Natural killer cell treated with Interleukin-12 subunit alpha and Interleukin-12 subunit beta and Interleukin-15 and Interleukin-18, amount 100 ng/mL, for 72 hours (primary cell): ENCODE measurements at places on chromosomes 5 and 9. TPM values are rescaled to one million over a fixed set of nuclear protein-coding genes. Genes with fewer than 3 reads are reported as not detected.

DNA sequence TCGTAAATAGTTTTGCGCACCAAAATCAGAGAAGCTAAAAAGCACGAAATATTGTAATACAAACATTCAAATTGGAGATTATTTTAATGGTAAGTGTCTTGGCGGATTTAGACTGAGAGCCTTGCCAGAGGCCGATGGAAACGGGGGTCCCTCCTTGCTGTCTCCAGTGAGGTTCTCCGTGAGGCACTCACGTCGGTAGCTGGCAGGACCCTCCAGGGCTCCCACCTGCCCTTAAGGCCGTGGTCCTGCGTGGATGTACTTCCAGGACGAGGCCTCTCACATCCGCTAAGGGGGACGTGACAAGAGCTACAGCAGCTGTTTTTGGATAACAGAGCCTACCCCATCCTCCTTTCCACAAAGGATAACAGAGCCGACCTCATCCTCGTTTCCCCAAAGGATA, 7.9 kb downstream of the NKD2 start:
- DNase-seq, result peak; percentile 44
- no peaks in the 10 kb centered on the region for H3K36me3 ChIP-seq
- peaks cover 5% of the 10 kb centered on the region for H3K27me3 ChIP-seq
- H3K4me3 ChIP-seq, result no peak overlapping the region
- H3K4me1 ChIP-seq, result no peaks in the 10 kb centered on the region

GRCh38 chr5:80185095-80185494, 70.8 kb downstream of the SERINC5 start:
- H3K27me3 ChIP-seq, result no peaks in the 10 kb centered on the region
- H3K4me1 ChIP-seq, result peaks cover 47% of the 10 kb centered on the region
- H3K27ac ChIP-seq, result peak overlapping the region; percentile 47
- H3K36me3 ChIP-seq, result no peaks in the 10 kb centered on the region

GRCh38 chr9:121711797-121712196, 60.4 kb downstream of the DAB2IP start:
- H3K36me3 ChIP-seq, result no peaks in the 10 kb centered on the region
- H3K27ac ChIP-seq, result no peak overlapping the region
- H3K4me1 ChIP-seq, result peaks cover 14% of the 10 kb centered on the region
- H3K27me3 ChIP-seq, result no peaks in the 10 kb centered on the region

The DDX4 gene
- total RNA-seq, result not detected

DNA sequence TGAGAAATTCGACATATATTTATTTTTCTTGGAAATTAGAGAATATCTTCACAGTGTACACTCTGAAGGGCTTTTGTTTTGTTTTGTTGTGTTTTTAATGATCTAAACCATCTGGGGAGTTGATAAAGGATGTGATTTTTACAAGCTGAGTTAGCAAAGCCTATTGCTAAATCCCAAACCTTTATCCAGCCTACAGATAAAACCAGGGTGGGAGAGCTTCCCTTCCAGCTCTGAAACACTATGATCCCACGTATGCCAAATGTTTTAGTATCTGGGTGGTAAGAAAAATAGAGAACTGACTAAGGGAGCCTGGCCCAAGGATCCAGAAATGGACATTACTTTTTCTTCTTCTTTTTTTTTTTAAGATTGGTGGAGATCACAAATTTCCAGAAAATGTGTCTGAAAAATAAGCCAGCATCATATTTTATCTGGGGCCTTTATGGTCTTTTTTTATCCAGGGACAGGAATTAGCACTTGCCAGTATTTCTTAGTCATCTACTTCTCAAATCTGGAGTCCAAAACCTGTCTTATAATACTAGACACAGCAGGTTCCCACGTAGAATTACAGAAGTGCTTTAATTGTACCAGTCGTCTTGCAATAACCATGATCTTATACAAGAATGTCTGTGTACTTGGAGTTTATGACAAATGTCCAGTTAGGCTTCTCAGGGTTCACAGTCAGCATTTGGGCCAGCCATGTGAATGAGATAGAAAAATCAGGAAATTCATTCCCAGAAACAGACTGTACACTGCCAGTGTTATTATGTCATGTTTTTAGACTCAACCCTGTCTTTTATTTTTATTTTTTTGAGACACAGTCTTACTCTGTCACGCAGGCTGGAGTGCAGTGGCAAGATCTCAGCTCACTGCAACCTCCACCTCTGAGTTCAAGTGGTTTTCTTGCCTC, 290.8 kb upstream of the MPDZ start:
- no peak for DNase-seq
- no peaks in the 10 kb centered on the region for H3K27me3 ChIP-seq
- no peak overlapping the region for H3K27ac ChIP-seq
- H3K36me3 ChIP-seq, result no peaks in the 10 kb centered on the region
- H3K4me3 ChIP-seq, result no peak overlapping the region

GRCh38 chr9:83544002-83544698, 5.9 kb upstream of the FRMD3 start:
- H3K4me3 ChIP-seq, result no peak overlapping the region
- DNase-seq, result no peak
- peaks cover 21% of the 10 kb centered on the region for H3K27me3 ChIP-seq
- H3K4me1 ChIP-seq, result no peaks in the 10 kb centered on the region
- H3K27ac ChIP-seq, result no peak overlapping the region

DNA sequence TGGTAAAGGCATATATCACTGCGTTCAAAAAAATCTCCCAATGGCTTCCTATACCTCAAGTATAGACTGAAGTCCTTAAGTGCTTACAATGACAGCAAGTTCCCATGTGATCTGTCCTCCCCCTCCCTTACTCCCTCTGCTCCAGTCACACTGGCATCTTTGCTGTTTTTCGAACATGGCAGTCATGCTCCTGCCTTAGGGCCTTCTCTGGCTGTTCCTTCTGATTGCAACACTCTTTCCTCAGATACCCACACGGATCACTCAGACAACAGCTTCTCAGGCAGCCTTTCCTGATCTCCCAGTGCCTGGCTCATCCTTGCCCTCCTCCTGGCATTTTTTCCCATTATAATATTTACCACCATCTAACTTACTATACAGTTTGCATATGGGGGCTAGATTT, 232.8 kb downstream of the ARHGEF28 start:
- no peaks in the 10 kb centered on the region for H3K36me3 ChIP-seq
- no peaks in the 10 kb centered on the region for H3K27me3 ChIP-seq
- H3K4me1 ChIP-seq, result no peaks in the 10 kb centered on the region
- H3K27ac ChIP-seq, result no peak overlapping the region
- H3K4me3 ChIP-seq, result no peak overlapping the region

GRCh38 chr5:150302301-150303069, at the start of gene ARSI:
Gene ARSI, minus strand, starts transcription at chr5:150302905. Its CDS starts 532 bp downstream, at chr5:150302373.
- H3K27ac ChIP-seq, result no peak within 1 kb of the TSS
- DNase-seq, result no peak
- no peak within 1 kb of the TSS for H3K4me3 ChIP-seq

The STK32A gene
- total RNA-seq, result not detected

GRCh38 chr9:122332083-122332482, 38.7 kb upstream of the PTGS1 start:
- H3K36me3 ChIP-seq, result no peaks in the 10 kb centered on the region
- no peaks in the 10 kb centered on the region for H3K27me3 ChIP-seq
- H3K27ac ChIP-seq, result no peak overlapping the region
- H3K4me3 ChIP-seq, result no peak overlapping the region
- no peaks in the 10 kb centered on the region for H3K4me1 ChIP-seq

GRCh38 chr9:565528-565927, 276.0 kb upstream of the DMRT1 start:
- H3K4me1 ChIP-seq, result no peaks in the 10 kb centered on the region
- H3K27me3 ChIP-seq, result peaks cover 30% of the 10 kb centered on the region
- no peak overlapping the region for H3K4me3 ChIP-seq
- no peaks in the 10 kb centered on the region for H3K36me3 ChIP-seq

DNA sequence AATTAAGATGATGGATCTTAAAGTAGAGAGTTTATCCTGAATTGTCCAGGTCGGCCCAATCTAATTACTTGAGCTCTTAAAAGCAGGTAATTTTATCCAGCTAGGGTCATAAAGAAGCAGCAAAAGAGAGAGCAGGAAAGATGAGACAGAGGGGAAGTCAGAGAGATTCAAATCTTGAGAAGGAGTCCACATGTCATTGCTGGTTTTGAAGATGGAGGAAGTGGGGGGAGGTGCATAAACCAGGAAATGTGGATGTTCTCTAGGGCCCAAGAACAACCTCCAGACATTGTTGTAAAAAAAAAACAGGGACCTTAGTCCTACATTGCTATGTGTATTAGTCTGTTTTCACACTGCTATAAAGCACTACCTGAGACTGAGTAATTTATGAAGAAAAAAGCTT, 66.4 kb downstream of the SLCO4C1 start:
- peaks cover 29% of the 10 kb centered on the region for H3K4me1 ChIP-seq
- H3K36me3 ChIP-seq, result peaks cover 16% of the 10 kb centered on the region
- peak overlapping the region; percentile 13 for H3K4me3 ChIP-seq

The LCN12 gene
- total RNA-seq, result 2.2 TPM

GRCh38 chr5:180208435-180209081, 453 bp downstream of the RASGEF1C start:
- H3K27ac ChIP-seq, result no peak overlapping the region
- H3K4me3 ChIP-seq, result peak overlapping the region; percentile 24
- DNase-seq, result no peak

DNA sequence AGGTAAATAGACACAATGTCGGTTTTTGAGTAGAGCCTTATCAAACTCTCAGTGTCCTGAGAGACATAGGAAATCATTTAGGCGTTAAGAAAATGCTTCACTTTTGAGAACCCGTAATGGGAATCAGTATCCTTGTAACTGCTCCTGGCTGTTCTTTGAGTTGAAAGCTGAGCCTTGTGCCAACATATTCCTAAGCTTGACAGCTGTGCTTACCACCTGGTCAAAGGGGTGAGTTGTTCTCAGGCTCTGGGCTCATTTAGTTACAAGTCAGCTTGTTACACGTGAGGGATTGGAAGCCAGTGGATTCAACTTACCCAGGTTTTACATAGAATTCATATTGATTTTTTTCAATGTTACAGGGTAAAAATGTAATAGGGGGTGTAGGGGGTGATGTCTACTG, 145.9 kb downstream of the GABRB2 start:
- H3K36me3 ChIP-seq, result no peaks in the 10 kb centered on the region
- no peak for DNase-seq
- H3K27me3 ChIP-seq, result no peaks in the 10 kb centered on the region
- H3K4me1 ChIP-seq, result no peaks in the 10 kb centered on the region
- no peak overlapping the region for H3K27ac ChIP-seq
- no peak overlapping the region for H3K4me3 ChIP-seq

DNA sequence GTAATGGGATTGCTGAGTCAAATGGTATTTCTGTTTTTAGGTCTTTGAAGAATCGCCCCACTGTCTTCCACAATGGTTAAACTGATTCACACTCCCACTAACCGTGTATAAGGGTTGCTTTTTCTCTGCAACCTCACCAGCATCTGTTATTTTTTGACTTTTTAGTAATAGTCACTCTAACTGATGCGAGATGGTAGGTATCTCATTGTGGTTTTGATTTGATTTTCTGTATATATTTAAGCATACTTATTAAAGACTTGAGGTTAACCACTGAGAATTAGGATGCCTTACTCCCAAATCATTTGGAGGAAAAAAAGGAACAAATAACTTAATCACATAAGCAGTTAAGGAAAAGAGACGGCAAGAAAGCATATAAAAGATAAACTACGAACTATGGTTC, 181.6 kb upstream of the FST start:
- H3K36me3 ChIP-seq, result no peaks in the 10 kb centered on the region
- no peaks in the 10 kb centered on the region for H3K27me3 ChIP-seq
- no peak overlapping the region for H3K27ac ChIP-seq
- H3K4me1 ChIP-seq, result no peaks in the 10 kb centered on the region
- DNase-seq, result no peak
- H3K4me3 ChIP-seq, result no peak overlapping the region

GRCh38 chr5:86095092-86095491, 522.6 kb upstream of the COX7C start:
- H3K27ac ChIP-seq, result no peak overlapping the region
- no peaks in the 10 kb centered on the region for H3K4me1 ChIP-seq
- no peak overlapping the region for H3K4me3 ChIP-seq
- H3K27me3 ChIP-seq, result no peaks in the 10 kb centered on the region
- H3K36me3 ChIP-seq, result no peaks in the 10 kb centered on the region
- no peak for DNase-seq

DNA sequence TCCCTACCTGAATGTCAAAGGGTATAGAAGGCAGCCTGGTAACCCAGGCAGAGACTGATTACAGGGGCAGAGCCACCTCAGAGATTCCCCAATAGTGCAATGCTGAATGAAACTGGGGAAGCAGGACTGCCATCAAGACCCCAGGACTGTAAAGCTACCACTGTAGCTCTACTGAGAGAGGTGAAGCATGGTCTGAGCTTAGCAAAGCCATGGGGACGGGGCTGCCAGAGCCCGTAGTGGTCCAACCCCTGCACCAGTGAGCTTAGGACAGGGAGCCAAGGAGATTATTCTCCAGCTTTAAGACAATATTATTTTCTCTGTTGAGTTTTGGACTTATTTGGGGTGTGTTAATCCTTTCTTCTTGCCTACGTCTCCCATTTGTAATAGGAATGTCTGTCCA, 679.3 kb upstream of the GRAMD2B start:
- no peaks in the 10 kb centered on the region for H3K36me3 ChIP-seq
- no peaks in the 10 kb centered on the region for H3K27me3 ChIP-seq
- H3K4me3 ChIP-seq, result no peak overlapping the region
- H3K27ac ChIP-seq, result no peak overlapping the region
- DNase-seq, result no peak
- no peaks in the 10 kb centered on the region for H3K4me1 ChIP-seq

The F2RL1 gene
- not detected for total RNA-seq

The RAPGEF6 gene
- 31.7 TPM for total RNA-seq

The FBXL7 gene
- not detected for total RNA-seq

DNA sequence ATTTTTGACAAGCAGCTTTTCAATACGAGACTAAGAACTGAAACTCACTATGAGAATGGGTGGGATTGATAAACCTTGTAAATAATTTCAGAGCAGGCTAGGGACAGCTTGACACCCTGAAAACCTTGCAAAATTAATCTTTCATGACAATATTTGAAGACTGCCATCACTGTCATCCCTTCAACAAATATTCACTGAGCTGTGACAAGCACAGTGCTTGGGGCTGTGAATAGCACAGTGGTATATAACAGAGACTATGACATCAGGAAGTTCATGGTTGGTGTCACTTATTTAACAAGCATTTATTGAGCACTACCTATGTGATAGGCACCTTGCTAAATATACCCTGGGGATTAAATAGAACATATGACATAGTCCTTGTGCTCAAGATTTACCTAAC, 741.0 kb upstream of the RIOK2 start:
- no peaks in the 10 kb centered on the region for H3K27me3 ChIP-seq
- no peaks in the 10 kb centered on the region for H3K36me3 ChIP-seq
- DNase-seq, result no peak
- H3K4me3 ChIP-seq, result no peak overlapping the region

The IL5 gene
- 9.5 TPM for total RNA-seq
